ENCODE measurements at places on chromosomes 2 and 18.

DNA sequence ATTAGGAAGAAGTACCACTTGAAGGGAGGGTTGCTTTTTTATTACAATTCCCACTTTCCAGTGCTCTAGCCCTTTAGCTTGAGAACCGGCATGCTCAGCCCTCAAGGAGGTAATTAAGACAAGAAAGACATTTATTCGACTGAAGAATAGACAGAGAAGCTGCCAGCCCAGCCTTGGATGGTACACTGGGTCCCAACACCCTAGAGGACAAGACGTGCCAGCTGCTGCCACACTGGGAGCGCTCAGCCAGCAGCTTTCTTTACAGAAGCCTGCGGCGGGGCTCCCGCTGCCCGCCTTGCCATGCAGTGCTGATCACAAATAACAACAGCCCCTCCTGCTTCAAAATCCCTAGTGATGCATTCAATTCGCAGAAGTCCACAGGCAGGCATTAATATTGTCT is 746.3 kb upstream of the RAB6C start:
- no peak for DNase-seq

GRCh38 chr2:75142081-75142480 is 57.2 kb downstream of the TACR1 start:
- DNase-seq: no peak

- no peak for DNase-seq
Observed at GRCh38 chr2:242031481-242032019, 162.0 kb downstream of the RTP5 start.

DNA sequence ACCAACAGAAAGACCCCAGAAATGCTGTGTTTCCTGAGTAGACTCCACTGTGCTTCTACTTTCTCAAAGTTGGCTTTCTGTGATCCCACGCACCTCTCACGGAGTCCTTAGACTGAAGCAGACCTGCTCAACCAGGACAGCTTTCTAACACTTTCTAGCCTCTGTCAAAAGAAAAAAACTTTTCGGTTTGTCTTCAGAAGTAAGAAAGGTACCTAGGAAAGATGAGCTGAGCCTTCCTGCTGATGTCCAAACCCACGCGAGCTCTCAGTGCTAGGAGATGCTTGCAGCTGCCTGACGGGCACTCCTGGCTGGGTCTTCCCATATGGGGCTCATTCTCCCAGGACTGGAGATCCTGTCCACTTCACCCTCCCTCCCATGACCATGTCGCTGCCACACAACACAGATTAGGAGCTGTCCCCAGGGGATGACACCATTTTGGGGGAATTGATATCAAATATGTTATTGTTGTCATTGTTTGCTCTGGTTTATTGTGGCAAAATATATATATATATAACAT is 49.2 kb upstream of the DAPL1 start:
- no peak for DNase-seq

DNA sequence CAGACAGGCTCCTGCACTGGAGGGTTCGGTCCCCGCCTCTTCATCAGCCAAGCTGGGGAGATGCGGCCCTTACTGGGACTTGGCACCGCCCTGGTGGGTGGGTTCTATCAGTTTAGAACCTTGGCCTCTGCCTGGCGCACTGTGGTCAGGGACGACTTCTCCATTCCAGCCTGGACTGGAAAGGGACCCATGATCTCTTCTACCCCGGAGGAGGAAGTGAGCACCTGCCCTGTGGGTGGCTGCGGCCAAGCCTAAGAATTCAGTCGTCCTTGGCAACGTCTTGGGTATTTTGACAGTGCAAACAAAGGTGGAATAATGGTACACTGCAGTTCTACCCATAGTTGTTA is 106.9 kb upstream of the CD302 start:
- DNase-seq: no peak

GRCh38 chr2:21422724-21423522 is 299.2 kb downstream of the TDRD15 start:
- DNase-seq: no peak

- no peak for DNase-seq
Observed at GRCh38 chr18:24988253-24988840, 363.6 kb downstream of the ZNF521 start.

GRCh38 chr2:158255257-158255656 is 153.6 kb downstream of the UPP2 start:
- peak; percentile 98 for DNase-seq

- DNase-seq: no peak
Observed at GRCh38 chr18:60053747-60054304, 154.0 kb downstream of the PMAIP1 start.

DNA sequence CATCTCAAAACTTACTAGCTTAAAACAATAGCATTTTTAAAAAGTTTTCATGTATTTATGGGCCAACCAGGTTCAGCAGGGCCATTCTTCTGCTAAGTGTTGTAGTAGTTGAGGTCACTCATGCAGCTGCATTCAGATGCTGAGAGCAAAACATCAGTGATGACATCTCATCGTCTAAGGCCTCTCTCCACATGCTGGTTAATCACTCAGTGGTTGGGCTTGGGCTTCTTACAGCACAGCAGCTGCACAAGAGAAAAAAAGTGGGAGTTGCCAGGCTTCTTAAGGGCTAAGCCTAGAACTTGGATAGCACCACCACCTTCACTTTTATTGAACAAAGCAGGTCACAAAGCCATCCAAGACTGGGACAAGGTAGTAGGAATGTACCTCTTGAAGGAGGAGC is 190.3 kb downstream of the IRS1 start:
- no peak for DNase-seq

- DNase-seq: peak; percentile 97
Observed at GRCh38 chr18:29496152-29496680, 1319.3 kb upstream of the CDH2 start.

DNA sequence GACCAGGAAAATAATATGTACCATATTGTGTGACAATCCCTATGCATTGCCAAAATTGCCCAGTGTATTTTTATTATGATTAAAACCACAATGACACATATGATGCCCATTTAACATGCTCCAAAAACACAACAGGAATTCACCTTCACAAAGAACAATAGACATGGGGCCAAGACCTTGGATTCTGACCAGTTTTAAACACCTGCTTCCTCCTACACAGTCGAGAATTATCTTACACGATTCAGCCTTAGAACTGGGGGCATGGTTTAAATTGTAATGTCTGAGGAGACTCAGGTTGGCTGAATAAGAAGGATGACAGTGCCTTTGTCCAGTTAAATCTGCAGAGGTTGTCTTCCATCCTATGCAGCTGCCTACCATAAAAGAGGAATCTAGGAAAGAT is 212.7 kb downstream of the PLCL1 start:
- no peak for DNase-seq

DNA sequence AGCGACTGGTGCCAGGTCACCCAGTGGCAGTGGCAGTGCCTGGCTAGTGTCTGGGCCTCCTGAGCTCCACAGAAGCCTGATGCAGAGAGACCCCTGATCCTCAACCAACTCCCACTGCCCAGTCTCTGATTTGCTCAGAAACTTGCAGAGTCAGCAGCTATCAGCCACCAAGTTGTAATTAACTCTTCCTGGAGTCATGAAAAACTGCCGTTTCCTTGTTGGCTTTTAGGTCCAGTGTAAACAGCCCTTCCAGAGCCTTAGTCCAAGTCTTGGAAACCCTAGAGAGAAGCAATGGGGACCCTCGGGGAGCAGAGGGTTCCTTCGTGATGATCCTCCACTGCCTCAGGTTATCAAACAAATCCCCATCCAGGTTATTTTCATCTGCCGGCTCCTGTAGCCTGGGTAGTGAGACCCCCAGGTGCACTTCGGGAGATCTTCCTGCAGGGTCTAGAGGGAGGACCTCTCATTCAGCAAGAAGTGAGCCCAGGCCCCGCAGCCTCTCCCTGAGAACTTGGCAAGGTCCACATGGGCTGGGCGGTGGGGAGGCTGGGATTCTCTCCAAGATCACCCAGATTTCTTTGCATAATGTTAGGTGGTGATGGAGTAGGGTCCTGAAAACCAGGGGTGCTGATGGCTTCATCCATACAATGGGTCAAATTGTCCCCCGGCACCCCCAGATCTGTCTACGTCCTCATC is 137.7 kb upstream of the HDAC4 start:
- no peak for DNase-seq

- DNase-seq: no peak
Observed at GRCh38 chr2:9001778-9002177, 1.7 kb downstream of the MBOAT2 start.

GRCh38 chr2:230382108-230382507 is 33.9 kb upstream of the SP100 start:
- DNase-seq: no peak

DNA sequence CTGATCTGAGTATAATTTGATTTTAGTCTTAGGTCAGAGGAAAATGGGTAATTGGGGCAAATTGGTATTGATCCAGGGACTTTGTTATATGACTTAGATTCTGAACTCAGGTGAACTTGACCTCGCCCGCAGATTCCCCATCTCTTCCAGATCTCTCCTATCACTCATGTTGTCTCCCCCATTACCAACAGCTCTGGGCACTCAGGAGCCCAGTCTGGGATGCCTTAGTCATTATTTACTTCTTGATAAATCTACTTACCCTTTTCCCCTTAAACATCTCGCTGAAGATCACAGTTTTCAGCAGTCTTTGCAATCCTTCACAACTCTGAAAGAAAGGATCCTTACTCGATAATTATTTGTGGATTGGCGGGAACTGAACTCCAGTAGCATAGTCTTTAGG is 19.6 kb upstream of the HNMT start:
- DNase-seq: no peak

- DNase-seq: no peak
Observed at GRCh38 chr2:12587729-12588522, 128.8 kb upstream of the TRIB2 start.

GRCh38 chr2:148179724-148180123 is 158.8 kb downstream of the MBD5 start:
- no peak for DNase-seq

DNA sequence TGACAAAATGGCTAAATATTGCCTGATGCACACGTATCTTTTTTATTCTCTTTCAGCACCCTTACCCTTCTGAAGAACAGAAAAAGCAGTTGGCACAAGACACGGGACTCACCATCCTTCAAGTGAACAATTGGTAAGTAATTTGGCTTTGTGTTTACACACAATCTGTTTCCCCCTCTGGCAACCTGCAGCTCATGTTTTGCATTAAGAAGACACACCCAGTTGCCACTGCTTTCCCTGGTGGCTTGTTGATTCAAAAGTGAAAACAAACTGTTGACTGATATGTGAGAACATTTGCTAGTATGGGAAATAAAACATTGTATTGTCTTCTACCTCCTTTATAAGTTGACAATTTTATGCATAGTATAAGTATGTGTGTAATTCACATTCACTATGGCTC is 113.0 kb downstream of the MEIS1 start:
- peak; percentile 90 for DNase-seq

DNA sequence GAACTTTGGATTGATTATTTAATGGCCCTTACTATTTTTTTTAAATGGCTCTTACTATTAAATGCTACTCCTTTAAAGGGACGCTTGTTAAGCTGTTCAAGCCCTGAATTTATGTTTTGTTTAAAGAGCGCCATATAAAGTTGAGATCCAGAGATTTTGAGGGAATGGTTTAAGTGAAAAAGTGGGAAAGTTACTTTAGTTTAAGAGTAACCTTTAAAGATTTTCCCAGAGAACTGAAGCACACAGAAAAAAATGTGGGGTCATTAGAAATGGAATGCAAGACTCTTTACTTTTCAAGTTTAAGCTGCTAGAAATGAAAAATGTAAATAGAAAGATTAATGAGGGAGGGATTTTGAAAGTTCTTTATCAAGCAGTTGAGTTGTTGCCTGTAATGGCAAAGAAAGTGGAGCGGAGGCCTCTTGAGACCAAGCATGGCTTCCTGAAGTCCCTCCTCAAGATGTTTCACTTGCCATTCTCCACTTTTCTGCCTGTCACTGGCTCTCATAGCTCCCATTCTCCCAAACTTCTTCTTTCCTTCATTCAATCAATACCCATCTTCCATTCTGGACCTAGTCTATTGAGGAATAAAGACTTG is 93.2 kb downstream of the KCNS3 start:
- DNase-seq: no peak

- DNase-seq: no peak
Observed at GRCh38 chr2:189008555-189009262, 34.5 kb downstream of the COL3A1 start.

All from NCI-H1105 treated with DMSO at 0.1 percent for 48 hours (cell line).